ENCODE measurements at places on chromosomes 2 and 18. TPM values are rescaled to one million over a fixed set of nuclear protein-coding genes. Genes with fewer than 3 reads are reported as not detected.

DNA sequence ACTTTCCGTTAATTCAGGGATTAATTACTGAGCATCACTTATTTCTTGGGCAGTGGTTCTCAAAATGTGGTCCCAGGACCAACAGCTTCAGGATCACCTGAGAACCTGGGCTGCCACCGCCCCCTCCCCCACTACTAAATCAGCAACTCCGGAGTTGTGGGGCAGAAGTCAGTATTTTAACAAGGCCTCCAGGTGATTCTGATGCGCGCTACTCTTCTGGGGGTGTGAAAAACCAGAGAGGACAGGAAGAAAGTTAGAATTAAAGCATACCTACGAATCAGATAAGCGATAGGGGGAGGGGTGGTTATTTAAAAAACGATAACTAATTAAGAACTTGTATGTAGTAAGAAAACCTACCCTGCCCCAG lies 319 bp downstream of the ZSCAN30 start:
- DNase-seq = no peak

DNA sequence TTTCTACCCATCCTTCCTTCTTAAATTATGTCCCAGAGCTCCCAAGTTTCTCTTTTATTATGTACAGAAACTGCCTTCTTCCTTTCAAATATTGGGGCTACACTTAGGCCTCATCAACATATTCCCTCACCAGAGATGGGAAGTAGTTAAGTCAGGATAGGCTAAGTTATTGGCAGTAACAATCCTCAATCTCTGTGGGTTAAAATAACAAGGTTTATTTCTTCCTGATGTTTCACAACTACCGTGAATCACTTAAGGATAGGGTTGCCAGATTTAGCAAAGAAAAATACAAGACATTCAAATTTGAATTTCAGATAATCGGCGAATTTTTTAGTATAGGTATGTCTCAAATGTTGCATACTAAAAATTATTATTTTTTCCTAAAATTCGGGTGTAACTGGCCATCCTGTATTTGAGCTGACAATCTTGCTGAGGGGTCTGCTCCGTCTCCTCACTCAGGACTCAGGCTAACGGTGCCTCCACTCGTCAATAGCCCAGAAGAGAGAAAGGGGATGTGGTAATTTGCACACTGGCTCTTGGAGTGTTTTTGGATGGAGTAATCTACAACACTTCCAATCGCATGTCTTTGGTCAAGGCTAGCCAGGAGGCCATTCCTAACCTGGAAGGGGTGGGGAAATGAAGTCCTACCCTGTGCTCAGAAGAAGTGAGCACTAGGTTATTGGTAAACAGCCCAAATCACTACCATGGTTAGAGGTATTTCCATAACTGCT lies 91.7 kb downstream of the ACTR3 start:
- DNase-seq = no peak

DNA sequence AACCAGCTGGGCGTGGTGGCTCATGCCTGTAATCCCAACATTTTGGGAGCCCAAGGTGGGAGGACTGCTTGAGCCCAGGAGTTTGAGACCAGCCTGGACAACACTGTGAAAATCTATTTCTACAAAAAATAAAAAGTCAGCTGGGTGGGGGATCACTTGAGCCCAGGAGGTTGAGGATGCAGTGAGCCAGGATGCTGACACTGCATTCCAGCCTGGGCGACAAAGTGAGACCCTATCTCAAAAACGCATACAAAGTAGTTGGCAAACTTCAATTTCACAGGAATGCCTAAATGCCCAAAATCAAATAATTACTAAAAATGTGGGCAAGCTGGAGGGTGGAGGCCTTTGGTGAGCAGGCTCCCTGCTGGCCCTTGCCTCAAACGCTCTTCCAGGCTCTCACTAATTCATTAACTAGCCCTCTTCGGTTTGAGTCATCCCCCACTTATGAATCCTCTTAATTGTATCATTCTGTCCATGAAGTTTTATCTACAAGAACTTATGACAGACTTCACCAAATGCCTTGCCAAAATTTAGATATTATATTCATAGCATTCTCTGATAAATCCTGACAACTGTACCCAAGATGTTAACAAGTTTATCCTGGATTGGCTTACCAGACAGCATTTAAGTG lies 68.7 kb upstream of the ZFP36L2 start:
- no peak for DNase-seq

DNA sequence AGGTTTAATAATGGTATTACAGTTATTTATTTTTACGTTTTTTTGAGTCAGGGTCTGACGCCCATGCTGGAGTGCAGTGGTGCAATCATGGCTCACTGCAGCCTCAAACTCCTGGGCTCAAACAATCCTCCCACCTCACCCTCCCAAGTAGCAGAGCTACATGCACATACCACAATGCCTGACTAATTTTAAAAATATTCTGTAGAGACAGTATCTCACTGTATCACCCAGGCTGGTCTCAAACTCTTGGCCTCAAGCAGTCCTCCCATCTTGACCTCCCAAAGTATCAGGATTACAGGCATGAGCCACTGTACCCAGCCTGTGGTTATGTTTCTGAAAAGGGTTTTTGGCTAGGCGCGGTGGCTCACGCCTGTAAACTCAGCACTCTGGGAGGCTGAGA lies 120.8 kb downstream of the ESCO1 start:
- peak; percentile 7 for DNase-seq

- DNase-seq = no peak
These were observed 83.8 kb upstream of the SPTBN1 start for GRCh38 chr2:54372361-54372760.

DNA sequence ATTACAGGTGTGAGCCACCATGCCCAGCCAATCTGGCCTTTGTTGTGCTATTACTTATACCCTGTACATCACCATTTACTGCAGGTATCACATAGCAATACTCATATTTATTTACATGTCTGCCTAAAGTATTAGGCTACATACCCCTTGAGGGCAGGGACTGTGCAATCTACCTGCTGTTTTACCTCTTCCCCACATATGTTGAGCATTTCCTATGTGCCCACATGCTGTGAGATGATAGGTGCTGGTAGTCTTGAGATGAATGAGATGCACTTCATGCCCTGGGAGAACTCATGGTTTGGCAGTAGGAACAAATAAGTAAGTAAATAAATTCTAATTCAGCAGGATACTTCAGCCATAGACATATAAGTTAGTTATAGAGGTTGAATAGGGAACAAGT lies 59.2 kb downstream of the TTC39C start:
- no peak for DNase-seq

The IL1F10 gene
- not detected for total RNA-seq

The LIMS2 gene
- total RNA-seq = 52.5 TPM

The NHEJ1 gene
- total RNA-seq = 16.2 TPM

Measured in HFFc6 (cell line).